ENCODE measurements at places on chromosomes 16 and 17.
A peak's percentile ranks its signal among the peaks of the same experiment; 100 is the strongest.

DNA sequence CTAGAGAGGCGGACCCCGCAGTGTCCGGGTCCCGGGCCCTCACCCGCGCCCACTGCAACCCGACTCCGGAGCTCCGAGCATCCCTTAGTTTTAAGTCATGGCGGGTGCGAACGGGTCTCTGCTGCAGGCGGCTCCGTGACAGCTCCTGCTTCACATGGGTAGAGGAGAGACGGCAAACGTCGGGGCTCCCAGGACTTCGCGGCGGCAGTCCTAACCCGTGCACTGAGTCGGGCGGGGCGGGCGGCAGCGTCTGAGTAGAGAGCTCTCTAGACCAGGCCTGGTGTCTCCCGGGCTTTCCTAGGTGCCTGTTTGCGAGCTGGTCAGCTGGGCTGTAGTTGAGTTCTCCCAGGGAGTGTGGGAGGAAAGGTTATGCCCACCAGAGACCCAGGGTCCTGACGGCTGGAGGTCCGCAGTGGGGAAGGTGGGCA, 345 bp downstream of the TSC2 start:
- DNase-seq: no peak

DNA sequence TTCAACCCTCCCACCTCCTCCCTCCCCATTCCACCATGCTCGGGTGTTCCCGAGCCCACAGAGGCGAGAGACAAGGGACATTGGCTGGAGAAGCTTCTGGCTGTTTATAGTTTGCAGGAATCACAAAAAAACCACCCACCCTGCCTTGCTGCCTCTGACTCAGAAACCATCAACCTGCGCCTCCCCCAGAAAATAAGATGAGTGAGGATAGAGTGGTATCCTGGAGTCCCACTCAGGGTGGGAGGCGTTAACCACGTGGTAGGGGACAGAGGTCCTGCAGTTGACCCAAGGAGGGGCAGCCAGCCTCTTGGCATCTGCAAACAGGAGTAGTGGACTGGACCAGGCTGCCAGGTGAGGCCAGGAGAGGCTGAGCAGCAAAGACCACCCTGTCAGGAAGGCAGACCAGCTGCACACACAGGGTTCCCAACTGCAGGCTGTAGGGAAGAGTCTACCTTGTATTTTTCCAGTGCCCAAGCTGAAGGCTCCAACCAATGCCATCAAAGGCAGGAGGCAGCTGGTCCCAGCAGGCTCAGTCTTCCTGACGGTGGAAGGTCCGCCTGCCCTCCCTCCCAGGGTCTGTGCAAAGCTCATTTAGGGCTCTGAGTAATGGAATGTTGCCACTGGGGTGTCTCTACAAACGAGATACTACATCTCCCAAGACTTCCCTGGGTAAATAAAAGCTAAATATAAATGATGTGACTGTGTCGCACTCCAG, 201.5 kb upstream of the TNRC6C start:
- DNase-seq: no peak

- DNase-seq: peak; percentile 58
Observed at GRCh38 chr17:56994009-56994792, 16.3 kb downstream of the SCPEP1 start.

DNA sequence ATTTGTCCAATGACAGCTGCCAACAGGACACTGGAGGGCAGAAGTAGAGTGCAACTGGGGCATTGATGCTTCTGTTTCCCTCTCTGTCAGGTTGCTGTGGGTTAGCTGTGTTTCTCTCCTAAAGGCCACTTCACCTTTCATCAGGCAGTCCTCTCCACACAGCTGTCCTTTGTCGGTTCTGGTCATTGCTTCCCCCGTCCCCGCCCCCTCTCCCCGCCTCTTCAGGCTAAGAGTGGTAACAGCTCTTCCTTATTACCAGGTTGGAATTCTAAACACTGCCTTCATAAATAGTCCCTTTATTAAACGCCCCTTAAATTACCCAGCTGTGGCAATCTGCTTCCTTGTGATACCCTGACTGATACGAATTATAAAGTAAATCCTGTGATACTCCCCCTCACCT, 31.8 kb upstream of the NSRP1 start:
- no peak for DNase-seq

GRCh38 chr17:45934044-45934979, 40.0 kb downstream of the MAPT start:
- DNase-seq: no peak

DNA sequence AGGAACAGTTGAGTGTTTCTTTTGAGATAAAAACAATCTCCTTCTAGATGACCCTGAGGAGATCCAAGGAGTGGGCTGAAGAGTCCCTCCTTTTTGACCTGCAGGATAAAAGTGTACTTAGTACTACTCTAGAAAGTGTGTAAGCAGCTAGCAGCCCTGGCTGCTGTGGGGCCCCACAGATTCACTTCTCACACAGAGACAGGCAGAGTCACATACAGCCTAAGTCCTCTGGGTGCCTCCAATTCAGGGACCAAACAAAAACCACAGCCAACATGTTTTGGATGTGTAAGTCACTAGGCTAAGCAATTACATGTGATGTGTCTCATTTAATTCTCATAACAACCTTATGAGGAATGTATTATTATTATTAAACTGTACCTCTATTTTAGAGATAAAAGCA, 97.1 kb downstream of the TMEM100 start:
- DNase-seq: no peak

DNA sequence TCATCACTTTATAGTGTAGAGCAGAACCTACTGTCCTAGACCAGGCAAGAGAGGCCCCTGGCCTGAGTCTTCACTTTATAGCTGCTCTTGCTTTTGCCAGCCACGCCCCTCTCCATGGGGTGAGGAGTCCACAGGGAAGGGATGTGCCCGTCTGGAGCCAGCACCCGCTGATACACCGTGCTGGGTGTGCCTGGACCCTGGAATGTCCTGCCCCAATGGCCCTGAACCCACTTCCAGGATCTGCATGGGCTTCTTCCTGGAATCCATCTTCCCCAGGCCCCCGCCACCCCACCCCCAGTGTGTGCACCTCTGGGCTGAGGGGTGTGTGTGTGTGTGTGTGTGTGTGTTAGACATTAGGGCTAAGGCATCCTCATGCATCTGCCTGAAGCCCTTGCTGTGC, 44.9 kb downstream of the MEOX1 start:
- no peak for DNase-seq

GRCh38 chr17:38749223-38750043, 1.3 kb upstream of the PCGF2 start:
- peak; percentile 81 for DNase-seq

DNA sequence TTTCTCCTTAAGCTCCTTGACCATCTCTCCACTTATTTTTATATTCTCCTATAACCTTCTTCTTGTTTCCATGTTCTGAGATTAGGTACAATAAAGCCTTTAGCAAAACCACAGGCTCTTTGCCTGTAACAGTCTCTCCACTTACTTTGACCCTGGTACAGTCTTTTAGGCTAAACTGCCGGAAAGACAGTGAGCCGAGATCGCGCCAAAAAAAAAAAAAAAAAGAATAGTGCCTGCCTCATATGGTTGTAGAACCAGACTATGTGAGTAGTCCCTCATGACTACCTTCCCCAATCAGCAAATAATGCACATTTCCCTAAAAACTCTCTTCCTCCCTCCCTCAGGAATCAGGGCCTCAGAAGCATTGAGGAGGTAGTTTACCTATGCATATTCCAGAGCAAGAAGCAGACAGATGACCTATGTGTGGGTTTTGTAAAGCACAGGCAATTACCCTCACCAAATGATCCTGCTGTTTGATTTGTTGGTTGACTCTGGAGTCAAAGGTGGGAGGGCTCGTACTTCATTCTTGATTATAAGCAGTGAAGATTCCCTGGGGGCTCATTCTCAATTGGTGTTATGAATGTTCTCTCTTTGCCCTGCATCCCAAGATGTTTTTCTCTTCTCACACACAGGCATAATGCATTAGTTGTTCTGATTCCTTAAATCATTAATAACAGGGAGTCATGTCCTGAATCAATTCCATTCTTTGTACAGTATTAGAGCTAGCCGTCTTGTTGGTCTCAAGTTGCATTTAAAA, 8.9 kb upstream of the NME1 start:
- DNase-seq: no peak

GRCh38 chr17:11340803-11341202, 99.8 kb downstream of the SHISA6 start:
- DNase-seq: no peak

DNA sequence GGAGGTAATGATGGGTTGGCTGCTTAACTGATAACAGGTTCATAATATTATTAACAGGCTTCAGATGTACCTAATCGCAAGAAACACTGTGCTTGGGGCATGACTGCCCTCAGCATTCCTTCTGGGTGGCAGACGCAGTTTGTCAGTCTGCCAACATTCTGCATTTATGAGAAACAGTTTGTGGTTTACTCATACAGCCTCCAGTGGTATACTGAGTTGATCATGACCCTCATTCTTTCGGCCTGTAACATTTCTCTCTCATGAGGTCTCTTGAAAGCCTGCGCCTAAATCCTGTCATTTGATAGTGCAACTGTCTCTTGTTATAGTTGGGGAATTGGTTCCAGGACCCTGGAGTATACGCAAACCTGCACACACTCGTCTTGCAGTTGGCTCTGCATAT, 4.9 kb upstream of the RUSF1 start:
- peak; percentile 72 for DNase-seq

- DNase-seq: no peak
Observed at GRCh38 chr17:48519427-48519826, 11.4 kb downstream of the HOXB1 start.

- no peak for DNase-seq
Observed at GRCh38 chr17:76528528-76529223, 8.8 kb downstream of the CYGB start.

GRCh38 chr17:58200024-58200633, 7.6 kb downstream of the EPX start:
- no peak for DNase-seq

- DNase-seq: no peak
Observed at GRCh38 chr16:5850632-5851392, 753.2 kb upstream of the EEF2KMT start.

GRCh38 chr17:43897831-43898230, 9.5 kb downstream of the MPP2 start:
- DNase-seq: no peak

- no peak for DNase-seq
Observed at GRCh38 chr16:54402270-54402669, 115.7 kb upstream of the IRX3 start.

GRCh38 chr16:22077700-22078313, 14.5 kb upstream of the VWA3A start:
- DNase-seq: no peak

GRCh38 chr17:44220213-44221083, 973 bp upstream of the UBTF start:
- DNase-seq: peak; percentile 34

- no peak for DNase-seq
Observed at GRCh38 chr16:67087291-67087690, 22.4 kb upstream of the PHAF1 start.

GRCh38 chr17:72945473-72945872, 147.0 kb downstream of the SLC39A11 start:
- no peak for DNase-seq

DNA sequence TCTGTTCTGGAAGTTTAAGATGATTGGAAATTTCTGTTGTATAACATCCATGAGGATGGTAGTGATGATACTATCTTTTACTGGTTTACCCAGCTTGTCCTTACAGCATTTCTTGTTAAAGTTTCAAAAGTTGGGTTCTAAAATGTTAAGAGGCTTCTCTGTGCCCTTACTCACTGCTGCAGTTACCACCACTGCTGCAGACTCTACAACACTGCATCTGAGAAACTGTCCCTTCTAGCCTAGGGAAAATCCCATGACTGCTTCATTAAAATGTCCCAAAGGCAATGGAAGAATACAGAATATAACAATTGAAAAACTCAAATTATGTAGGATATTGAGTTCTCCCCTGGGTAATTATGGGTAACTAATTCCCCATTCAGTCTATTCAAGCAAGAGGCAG, 3.8 kb upstream of the NSRP1 start:
- DNase-seq: no peak

GRCh38 chr16:30028438-30029076, 2.5 kb downstream of the TLCD3B start:
- DNase-seq: no peak

GRCh38 chr16:2035431-2036199, 8.9 kb downstream of the NHERF2 start:
- DNase-seq: no peak

DNA sequence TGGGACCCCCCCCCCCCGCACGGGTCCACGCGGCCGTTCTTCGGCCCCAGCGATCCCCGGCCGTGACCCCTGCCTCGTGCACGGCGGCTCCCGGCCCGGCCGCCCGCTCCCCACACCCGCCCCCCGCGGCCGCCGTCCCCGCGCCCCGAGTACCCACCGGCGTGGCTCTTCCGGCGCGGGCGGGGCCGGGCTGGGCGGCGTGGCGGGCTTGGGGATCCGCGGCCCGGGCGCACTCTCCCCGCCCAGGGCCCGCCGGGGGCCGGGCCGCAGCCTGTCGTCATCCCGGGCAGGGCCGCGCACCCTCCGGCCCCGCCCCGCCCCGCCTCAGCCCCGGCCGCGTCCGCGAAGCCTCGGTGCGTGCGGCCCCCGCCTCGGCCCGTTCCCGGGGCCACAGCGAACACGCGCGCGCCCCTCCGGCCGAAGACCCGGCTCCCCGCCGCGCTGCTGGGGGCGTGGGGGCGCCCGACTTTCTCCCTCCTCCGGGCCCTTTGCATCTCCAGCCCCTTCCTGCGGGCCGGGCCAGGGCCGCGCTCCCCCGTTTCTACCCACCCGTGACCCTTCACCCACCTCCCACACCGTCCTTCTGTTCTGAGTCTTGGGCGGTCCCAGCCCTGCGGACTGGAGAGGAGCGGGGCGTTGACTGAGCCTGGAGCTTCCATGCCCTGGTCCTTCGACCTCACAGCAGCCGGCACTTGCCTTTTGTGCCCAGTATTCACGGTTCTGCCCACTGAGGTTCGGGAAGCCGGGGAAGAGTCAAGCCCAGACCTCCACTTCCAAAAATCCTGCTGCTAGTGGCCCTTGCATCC, 840 bp downstream of the MYO1C start:
- DNase-seq: peak; percentile 59

GRCh38 chr17:74962622-74963394, 9.8 kb downstream of the HID1 start:
- DNase-seq: no peak

GRCh38 chr17:37781451-37781850, 36.6 kb upstream of the HNF1B start:
- DNase-seq: no peak

DNA sequence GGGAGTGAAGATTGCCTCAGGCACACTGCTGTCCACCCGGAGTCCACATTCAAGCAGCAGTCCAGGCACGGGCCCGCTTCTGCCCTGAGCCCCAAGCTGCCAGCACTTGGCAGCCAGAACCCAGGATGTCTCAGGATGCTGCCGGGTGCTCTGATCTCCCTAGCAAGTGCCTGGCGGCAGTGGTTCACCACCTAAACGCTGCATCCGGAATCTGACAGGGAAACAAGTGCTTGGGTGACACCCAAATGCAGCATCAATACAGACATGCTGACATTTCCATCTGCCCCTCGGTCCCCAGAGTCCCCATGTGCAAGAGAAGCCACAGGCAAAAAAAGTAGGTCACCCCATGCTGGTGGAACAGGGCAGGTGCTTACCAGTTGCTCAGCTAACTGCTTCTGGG, 197.1 kb upstream of the RPL38 start:
- DNase-seq: no peak

GRCh38 chr17:73141411-73141810, 23.4 kb upstream of the SSTR2 start:
- no peak for DNase-seq

- DNase-seq: no peak
Observed at GRCh38 chr17:51653878-51654277, 393.5 kb downstream of the UTP18 start.

All from NCI-H226 (cell line).